ENCODE measurements at places on chromosomes 7 and 10.

GRCh38 chr10:73797324-73798025 lies 12.1 kb downstream of the ZSWIM8 start:
- DNase-seq, result no peak

DNA sequence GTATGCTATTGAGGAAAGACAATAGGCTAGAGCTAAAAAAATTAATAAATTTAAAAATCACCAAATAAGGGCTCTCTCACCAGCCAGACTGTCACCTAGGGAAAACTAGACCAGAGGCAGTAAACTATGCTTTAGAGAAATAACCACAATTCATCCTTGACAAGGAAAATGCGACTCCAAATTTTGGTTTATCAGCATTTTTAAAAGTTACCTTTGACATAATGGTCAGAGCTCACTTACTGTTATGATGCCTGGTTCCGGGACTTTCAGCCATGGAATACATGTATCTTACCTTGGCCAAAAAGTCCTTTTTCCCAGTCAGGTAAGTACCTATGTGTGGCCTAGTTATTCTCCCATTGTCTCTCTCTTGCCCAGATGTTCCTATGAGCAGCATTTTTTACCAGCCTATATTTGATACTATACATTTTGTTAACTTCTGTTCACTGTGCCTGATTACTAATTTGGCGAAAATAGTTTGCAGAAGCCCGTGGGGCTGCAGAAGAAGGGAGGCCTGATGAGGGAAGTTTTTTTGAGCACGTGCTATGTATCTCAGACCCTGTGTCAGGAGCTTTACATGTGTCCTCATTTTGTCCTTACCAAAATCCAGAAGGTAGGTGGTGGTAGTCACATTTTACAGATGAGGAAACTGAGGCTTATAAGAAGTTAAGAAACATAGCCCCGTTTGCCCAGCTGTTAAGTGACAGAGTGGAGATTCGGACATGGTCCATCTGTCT lies 149.7 kb downstream of the CELF2 start:
- no peak for DNase-seq

DNA sequence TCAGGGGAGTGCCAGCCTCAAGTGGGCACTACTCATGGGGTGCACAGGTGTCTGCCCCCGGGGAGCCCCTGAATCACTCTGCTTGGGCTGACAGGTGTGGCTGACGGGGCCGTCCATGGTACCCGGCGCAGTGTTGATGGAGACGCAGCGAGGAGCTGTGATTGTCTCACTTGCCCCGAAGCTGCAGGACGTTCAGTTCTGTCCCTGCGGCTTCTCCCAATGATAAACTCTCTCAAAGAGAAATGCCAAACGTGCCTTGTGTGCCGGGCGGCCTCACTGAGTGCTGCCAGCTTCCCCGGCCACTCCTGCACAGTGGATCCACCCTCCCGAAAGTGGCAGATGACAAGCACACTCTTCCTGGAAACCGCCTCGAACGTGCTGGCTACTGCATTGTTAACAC lies 203.2 kb downstream of the DNAJB6 start:
- no peak for DNase-seq

GRCh38 chr7:110356438-110356837 lies 734.5 kb upstream of the LRRN3 start:
- no peak for DNase-seq

GRCh38 chr10:91381257-91381891 lies 28.8 kb upstream of the HECTD2 start:
- DNase-seq, result peak; percentile 34

DNA sequence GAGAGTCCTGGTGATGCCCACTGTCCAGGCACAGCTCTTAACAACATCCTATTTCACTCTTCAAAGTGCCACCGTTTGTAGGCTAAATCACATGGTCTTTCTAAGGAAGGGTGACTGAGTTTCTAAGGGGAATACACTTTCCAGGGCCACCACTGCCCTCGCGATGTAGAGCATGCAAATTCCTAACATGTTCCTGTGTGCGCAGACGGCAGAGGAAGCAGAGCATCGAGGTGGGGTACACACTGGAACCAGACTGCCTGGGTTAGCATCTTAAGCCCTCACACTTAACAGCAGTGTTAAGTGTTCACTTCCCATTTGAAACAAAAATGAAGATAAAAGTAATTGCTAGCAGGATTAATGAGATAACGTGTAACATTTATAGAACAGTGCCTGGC lies 3.0 kb downstream of the VOPP1 start:
- DNase-seq, result no peak

GRCh38 chr10:36700123-36700522 lies 425.3 kb upstream of the ANKRD30A start:
- no peak for DNase-seq

GRCh38 chr10:5373891-5374611 lies 9.3 kb downstream of the UCN3 start:
- no peak for DNase-seq

- no peak for DNase-seq
Observed at GRCh38 chr7:2512179-2512661, 7.4 kb upstream of the LFNG start.

DNA sequence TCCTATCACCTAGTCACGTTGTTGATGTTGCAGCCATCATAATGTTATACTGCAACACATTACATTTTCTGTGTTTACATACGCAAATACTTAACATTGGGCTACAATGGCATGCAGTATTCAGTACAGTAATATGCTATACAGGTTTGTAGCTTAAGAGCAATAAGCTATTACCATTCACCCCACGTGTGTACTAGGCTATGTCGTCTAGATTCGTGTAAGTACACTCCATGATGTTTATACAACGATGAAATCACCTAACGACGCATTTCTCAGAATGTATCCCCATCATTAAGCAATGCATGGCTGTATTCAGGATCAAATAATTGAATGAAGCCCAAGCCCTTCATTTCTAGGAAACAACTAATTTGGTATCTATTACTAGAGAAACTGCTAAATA lies 43.4 kb upstream of the C1GALT1 start:
- DNase-seq, result no peak

- no peak for DNase-seq
Observed at GRCh38 chr7:36870625-36871354, 146.5 kb upstream of the AOAH start.

GRCh38 chr7:46680147-46680546 lies 759.1 kb upstream of the IGFBP3 start:
- DNase-seq, result no peak

DNA sequence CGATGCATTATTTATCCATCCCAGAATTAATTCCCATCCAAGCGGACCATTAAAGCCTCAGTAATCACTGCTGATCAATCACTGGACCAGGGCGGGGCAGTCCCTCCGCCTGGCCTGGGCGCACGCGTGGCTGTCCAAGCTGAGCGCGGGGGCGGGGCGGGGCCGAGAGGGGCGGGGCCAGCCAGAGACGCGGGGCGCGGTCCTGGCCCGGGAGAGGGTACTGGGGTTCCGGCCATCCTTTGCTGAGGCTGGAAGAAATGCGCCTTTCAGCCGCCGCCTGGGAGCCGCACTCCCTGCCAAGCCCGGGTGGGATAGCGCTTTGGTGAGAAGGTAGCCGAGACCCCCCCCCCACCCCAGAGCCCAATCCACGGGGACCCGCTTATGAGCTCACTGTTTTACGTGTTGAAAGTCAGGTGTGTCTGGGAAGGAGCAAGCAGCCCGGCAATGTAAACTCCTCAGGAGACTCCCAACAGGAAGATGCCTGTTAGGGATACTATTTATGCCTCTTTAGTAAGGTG lies at the start of gene ARHGAP22:
Gene ARHGAP22, minus strand, starts transcription at position 83 of the 518 bp plus-strand sequence. CDS start 277 bp downstream, outside the sequence.
- peak; percentile 43 for DNase-seq

GRCh38 chr10:59881640-59882039 lies 24.7 kb downstream of the CCDC6 start:
- no peak for DNase-seq

GRCh38 chr10:33112831-33113455 lies 154.9 kb upstream of the ITGB1 start:
- peak; percentile 60 for DNase-seq

- peak; percentile 51 for DNase-seq
Observed at GRCh38 chr10:124328477-124329220, 90.1 kb downstream of the OAT start.

All from fibroblast of skin of back (primary cell).